A549 (cell line): ENCODE measurements at places on chromosomes 2 and 18.

DNA sequence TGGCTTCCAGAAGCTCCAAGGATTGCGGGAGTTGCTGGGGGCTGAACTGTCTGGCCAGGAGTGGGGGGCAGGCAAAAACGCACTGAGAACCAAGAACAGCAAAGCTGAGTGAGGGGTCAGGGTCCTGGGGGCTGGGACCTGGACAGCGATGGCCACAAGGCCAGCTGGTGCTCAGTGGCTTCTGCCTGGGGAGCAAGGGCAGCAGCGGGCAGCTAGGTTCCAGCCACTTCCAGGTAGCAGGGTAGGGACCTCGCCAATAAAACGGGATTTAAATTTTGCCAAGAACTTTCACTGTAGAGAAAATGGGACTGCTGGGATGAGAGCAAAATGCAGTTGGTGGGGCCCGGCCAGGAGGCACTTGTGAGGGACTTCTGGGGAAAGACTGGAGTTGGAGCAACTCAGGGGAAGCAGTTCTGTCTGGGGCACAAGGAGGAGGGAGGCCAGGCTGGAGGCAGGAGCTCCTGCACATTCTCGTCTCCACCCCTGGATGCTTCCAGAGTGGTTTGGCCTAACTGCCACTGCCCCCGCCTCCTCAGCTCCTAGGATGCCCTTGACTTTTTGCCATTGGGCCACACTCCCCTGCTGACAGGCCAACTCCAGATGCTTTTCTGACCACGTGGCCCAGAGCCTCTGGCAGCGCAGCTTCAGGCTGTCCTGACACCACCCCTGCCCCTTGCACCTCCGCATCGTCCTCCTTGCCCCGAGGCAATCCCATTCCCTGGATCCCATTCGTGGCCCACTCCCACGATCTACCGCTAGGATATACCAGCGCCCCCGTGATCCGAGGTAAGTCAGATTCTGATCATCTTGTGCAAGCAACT, 5.5 kb upstream of the CCDC74A start:
- DNase-seq = no peak

GRCh38 chr2:125745514-125745913, 910.4 kb upstream of the GYPC start:
- DNase-seq = no peak

DNA sequence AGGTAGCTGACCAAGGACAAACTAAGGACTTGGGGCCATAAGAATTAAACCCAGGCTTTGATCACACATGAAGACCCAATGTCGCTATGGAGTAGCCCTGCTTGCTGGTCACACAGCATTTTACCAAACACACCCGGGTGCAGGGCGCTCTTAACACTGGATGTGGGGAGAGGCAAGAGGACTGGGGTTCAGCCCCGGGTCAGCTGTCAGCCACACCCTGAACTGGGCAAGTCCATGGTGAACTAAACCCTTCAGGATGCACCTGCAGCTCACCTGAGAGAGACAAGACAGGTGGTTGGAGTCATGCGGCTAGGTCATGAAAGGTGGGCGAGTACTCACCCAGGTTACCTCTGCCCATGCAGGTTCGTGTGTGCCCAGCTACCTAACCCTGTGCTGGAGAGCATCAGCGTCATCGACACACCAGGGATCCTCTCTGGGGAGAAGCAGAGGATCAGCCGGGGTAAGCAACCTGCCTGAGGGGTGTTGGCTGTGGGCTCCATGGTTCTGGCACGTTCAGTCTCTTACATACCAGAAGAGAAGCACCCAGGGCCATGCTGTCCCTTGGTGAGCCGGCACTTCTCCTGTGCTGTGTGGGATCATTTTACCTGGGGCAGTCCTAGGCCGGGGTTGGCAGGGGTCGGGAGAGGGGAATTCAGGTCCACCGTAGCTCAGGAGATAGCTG, 15.2 kb downstream of the EHD3 start:
- DNase-seq = no peak

- no peak for DNase-seq
Measured at GRCh38 chr2:149719695-149720094, 132.1 kb upstream of the MMADHC start.

DNA sequence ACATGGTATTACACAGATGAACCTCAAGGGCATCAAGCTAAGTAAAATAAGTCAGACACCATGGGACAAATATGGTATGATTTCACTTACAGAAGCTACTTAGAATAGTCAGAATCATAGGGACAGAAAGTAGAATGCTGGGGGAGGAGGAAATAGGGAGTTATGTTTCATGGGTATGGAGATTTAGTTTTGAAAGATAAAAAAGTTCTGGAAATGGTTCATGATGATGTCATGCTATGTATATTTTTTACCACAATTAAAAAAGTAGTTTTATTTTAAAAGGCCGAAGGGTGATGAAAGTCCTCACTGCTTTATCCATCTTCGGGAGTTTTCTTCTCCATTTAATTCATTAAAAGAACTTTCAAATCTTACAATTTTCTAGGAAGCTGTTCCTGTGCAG, 181.9 kb downstream of the CALCRL start:
- DNase-seq = no peak

DNA sequence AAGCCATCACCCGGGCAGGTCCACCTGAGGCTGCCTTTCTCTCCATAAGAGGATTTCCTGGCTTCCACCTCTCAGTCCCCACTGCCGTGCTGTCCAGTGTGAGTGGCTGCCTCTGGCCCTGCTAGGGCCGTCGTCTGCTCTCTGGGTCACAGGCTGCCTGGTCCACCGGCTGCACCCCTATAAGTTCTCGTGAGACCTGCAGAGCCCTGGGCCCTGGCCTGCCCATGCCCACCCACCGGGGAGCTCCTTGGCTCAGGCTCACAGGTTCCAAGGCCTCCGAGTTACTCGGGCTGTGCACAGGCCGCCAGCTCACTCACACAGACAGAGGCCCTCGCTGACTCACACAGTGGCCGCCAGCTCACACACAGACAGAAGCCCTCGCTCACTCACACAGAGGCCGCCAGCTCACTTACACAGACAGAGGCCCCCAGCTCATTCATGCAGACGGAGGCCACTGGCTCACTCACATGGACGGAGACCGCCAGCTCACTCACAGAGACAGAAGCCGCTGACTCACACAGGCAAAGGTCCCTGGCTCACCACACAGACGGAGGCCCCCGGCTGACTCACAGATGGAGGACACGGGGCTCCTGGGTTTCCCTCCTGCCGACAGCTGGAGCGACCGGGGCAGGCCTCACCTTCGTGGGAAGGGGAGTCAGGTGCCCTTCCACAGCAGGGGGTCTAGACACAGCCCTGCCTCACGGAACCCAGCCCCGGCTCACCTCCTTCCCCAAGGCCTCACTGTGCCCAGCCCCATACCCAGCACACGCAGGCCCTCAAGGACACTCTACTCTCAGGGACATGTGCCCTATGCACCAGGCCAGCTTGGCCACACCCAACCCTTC, 334.1 kb upstream of the MYT1L start:
- peak; percentile 85 for DNase-seq

- peak; percentile 88 for DNase-seq
Measured at GRCh38 chr2:54574107-54574859, 118.2 kb downstream of the SPTBN1 start.

GRCh38 chr2:30847329-30847728, 40.1 kb upstream of the CAPN13 start:
- no peak for DNase-seq

DNA sequence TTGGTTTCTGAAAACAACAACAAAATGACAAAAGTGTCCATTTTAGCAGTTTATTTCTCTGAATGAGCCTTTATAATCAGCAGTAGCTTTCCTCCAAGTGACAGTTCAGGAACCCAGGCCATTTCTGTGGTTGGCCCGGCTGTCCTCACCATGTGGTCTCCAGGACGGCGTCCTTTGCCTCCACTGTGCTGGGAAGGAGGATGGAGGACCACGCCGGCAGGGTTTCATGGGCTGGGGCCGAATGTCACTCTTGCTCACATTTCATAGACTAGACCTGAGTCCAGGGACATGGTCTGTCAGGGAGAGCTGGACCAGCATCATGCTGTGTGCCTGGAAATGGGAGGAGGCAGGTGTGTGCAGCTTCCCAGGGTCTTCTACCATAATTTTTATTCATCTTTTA, 50.9 kb downstream of the ARHGEF4 start:
- no peak for DNase-seq

GRCh38 chr2:85719609-85720240, 25.6 kb downstream of the GNLY start:
- DNase-seq = no peak

DNA sequence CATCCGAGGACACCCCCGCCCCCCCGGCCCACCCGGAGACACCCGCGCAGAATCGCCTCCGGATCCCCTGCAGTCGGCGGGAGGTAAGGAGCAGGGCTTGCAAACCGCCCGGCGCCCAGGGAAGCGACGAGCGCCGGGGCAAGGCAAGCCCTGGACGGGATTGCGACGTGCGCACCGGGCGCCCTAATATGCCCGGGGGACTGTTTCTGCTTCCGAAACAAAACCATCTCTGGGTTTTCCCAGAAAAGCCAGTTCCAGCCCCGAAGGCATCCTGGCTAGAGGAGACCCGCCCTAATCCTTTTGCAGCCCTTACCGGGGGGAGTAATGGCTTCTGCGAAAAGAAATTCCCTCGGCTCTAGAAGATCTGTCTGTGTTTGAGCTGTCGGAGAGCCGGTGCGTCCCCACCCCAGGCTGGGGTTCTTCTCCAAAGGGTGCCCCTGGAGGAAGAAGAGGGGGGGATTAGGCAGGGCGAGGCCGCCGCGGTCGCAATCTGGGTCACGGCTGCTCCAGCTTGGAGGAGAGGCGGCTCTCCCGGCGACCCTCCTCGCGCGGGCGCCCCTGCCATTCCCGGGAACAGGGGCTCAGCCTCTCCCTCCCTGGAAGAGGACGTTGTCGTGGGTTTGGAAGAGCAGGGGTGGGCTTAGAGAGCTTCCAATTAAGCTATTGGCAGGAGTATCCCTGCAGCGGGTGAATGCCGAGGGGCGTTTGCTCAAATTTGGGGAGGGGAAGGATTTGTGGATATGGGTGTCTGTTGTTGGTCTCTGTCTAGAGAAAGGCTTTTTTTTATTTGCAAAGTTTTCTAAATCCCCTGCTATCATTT, 521 bp downstream of the MYCN start:
- DNase-seq = peak; percentile 25

GRCh38 chr2:59080451-59081181, 839.5 kb upstream of the FANCL start:
- DNase-seq = no peak

DNA sequence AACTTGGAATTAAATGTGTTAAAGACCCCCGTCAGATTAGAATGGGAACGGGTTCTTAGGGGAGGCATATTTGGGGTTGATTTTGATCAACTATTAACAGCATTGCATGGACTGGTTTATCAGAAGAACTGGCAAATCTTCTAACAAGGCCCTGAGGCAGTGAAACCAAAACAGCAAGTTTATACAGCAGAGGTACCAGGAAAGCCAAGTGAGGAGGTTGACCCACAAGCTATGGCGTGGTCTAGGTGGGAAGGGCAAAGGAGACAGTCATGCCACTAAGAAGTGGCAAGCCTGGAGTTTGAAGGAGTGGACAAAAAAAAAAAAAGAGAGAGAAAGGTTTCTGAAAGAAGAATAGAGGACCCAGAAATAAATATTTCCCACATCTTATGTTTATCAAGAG, 187.0 kb downstream of the MREG start:
- DNase-seq = peak; percentile 35

DNA sequence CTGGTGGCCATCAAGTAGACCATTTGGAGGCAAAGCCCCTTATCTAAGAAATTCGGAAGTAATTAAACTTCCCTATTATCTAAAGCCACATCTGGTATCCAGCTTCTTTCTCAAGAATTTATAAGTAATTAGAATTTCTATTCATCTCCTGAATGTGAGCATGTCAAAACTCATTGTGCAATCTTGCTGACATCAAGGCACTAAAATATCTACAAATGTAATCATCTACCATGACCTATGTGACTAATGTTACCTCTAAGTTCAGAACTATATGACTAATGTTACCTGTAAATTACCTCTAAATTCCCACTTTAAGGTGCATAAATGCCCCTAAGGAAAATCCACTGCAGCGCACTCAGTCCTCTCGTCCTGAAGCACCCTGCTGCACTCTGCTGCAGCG, 773.0 kb downstream of the CPS1 start:
- DNase-seq = no peak

- no peak for DNase-seq
Measured at GRCh38 chr2:85925216-85925671, 36.5 kb upstream of the ST3GAL5 start.

DNA sequence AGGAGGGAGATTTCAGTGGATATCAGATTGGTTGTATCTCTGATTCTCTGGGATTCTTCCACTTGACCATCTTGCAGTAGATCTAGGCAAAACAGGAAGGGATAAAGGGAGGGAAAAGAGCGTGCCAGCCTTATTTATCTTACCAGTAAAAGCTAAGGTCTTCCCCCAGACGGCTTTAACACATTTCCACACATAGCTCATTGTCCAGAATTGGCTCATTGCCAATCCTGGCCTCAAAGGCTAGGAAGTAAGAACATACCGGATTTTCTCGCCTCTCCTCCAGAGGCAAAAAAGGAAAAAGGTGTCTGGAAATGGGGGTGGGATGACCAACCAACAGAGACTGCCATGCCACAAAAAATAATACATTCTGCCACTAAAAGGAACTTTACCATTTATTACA, 411.6 kb upstream of the NRP2 start:
- no peak for DNase-seq

- DNase-seq = no peak
Measured at GRCh38 chr2:216791303-216791702, 68.6 kb downstream of the TNP1 start.

DNA sequence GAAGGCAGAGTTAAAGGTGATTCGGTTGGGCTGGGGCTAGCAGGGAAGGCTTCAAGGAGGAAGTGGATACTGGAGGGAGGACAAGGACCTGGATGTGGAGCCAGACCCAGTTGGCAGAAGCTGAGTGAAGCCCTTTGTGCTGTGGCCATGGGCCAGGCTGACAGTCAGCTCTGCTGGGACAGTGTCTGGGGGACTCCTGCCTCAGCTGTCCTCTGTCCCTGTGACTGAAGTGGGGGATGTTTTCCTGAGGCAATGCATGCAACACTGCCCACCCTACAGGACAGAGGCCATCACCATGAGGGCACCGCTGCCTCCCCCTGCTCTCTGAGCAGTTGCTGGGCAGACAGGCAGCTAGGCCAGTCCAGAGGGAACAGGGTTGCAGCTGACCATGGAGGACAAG, 40.0 kb downstream of the ST8SIA5 start:
- DNase-seq = no peak

DNA sequence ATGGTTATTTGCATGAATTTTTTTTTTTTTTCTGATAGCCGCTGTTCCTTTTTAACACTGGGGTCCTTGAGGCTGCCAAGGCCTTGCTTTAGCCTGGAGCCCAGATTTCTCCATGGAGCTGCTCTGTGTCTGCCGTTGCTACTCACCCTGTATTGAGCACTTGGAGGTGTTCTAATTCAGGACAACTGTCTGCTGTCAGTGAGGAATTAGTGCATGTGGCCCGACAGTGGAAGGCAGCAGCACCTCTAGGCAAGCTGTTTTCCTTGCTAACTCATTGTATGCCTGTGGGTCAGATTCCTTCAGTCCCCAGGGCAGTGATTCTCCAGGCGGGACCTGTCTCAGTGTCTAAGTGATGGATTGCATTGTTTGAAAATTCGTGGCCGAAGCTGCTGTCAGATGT, 147.7 kb upstream of the DPP10 start:
- DNase-seq = no peak

GRCh38 chr2:136067459-136067858, 50.5 kb downstream of the CXCR4 start:
- DNase-seq = no peak
